ENCODE measurements at places on chromosomes 16 and 17.

- DNase-seq, result no peak
Measured at GRCh38 chr17:29048440-29049368, 5.8 kb downstream of the PIPOX start.

GRCh38 chr16:57775661-57776469, 26.4 kb downstream of the KIFC3 start:
- DNase-seq, result no peak

DNA sequence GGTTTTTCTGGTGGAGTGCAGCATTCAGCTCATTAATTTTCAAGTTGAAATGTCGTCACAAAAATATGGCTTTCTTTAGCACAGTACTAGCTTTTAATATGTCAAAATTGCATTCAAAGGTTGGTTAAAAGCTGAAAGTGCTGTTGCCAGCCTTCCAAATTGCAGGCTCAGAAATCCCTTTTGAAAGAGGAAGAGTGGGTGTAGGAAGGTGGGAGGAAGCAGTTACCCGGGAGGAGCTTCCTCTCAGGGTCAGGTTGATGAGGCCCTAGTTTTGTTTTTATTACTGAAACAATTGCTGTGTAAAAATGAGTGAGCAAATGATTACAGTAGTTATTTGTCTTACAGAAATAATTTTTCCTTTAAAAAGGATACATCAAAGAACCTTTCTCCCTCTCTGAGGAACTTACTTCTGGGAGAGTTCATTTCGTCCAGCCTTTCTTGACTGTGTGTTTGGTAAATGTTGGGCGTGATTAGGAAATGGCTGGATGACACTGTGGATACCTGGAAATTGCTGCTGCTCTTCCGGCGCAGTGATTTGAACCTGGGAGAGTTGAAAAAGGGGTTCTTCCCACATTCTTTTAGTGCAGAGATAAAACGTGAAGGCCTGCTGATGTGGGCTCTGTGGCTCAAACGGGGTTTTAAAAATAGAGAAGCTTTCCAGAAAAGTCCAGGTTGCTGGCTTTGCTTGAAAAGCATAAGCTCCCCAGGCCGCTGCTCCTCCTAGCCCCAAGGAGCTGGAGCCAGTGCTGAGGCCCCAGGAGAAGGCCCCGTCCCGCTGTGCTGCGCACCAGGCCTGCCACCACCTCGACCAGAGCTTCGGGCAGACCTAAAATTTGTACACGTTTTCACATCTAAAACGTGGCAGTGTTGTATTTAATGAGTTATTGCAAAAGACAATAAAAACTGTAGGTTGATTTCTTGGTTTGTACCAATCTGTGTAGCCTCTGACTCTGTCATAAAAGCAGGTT, 41.7 kb downstream of the SEC14L1 start:
- DNase-seq, result no peak

- DNase-seq, result no peak
Measured at GRCh38 chr17:41455236-41455635, 11.9 kb downstream of the KRT32 start.

GRCh38 chr16:23324727-23325126, 22.6 kb downstream of the SCNN1B start:
- peak; percentile 79 for DNase-seq

- DNase-seq, result no peak
Measured at GRCh38 chr16:87216841-87217275, 100.3 kb downstream of the C16orf95 start.

GRCh38 chr17:45893725-45894021, 681 bp upstream of the MAPT start:
- DNase-seq, result no peak

- DNase-seq, result no peak
Measured at GRCh38 chr16:75222271-75222783, 3.5 kb downstream of the CTRB1 start.

DNA sequence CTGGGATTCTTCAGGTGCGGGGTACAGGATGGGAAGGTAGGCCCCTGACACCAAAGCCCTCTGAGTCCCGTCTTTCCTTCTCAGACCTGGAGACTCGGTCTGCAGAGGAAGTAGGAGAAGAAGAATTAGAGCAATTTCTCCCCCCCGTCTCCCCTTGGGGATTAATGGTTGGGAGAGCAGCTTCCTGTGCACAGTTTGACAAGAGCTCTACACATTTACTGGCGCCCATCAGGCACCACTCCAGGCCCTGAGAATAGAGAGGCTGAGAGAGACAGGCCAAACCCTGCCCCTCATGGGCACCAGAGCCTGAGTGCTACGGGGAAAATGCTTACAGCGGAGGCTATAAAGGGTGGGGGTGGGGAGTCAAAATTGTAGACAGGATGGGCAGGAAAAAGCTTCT, 3.5 kb upstream of the C16orf74 start:
- no peak for DNase-seq

DNA sequence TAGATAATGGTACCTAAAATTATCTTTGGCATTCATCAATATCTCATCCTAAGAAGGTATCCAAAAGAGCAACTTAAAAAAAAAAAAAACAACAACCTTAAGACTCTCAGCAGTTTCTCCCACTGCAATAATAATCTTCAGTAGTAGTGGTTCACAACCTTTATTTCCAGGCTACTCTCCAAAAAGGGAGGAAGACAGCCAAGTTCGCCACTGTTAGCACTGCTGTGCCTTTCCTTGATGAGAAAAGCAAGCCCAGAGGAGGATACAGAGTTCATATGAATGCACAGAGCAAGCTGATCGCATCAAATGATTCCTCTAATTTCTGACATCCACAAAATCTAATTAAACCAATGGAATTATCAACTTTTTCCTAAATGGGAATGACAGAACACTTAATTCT, 199.4 kb downstream of the AATF start:
- DNase-seq, result peak; percentile 36

DNA sequence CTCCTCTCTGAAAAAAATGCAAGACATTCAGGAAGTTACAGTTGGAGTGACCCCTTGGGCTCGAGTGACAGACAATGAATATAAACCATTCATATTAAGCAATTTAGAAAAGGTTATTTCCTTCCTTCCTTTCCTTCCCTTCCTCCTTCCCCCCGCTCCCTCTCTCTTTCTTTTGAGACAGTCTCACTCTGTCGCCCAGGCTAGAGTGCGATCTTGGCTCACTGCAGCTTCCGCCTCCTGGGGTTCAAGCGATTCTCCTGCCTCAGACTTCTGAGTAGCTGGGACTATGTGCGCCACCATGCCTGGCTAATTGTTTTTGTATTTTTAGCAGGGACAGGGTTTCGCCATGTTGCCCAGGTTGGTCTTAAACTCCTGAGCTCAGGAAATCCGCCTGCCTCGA, 13.2 kb downstream of the PSMD12 start:
- no peak for DNase-seq

- DNase-seq, result no peak
Measured at GRCh38 chr16:69368866-69369265, 16.9 kb downstream of the TERF2 start.

DNA sequence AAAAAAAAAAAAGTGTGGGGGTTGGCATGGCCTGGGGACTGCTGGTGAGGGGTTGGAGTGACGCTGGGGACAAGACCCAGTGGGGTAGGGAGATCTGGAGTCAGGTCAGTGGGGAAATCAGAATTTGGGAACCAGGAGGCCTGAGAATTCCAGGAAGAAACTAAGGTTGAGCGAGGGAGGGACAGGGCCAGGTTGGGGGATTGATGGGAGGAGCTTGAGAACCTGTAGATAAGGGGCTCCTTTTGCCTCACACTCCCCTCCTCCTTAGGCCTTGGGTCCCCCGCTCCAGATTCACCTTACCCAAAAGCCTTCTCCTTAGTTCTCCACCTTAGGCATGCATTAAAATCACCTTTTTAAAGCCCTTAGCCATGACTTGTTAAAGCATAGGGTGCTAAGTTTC, 8.3 kb upstream of the PYDC1 start:
- DNase-seq, result no peak

GRCh38 chr16:10280262-10281170, 98.3 kb upstream of the GRIN2A start:
- DNase-seq, result no peak

DNA sequence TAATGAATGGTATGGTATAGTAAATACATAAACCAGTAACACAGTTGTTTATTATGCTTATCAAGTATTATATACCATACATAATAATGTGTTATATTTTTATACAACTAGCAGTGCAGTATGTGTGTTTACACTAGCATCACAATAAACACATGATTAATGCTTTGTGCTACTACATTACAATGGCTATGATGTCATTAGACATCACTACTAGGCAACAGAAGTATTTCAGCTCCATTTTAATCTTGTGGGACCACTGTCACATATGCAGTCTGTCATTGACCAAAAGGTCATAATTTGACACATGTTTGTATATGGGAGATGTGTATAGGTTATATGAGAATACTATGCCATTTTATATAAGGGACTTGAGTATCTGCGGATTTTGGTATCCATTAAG, 32.7 kb downstream of the TRIM37 start:
- DNase-seq, result no peak

GRCh38 chr16:22035153-22035552, 27.2 kb downstream of the MOSMO start:
- DNase-seq, result no peak

DNA sequence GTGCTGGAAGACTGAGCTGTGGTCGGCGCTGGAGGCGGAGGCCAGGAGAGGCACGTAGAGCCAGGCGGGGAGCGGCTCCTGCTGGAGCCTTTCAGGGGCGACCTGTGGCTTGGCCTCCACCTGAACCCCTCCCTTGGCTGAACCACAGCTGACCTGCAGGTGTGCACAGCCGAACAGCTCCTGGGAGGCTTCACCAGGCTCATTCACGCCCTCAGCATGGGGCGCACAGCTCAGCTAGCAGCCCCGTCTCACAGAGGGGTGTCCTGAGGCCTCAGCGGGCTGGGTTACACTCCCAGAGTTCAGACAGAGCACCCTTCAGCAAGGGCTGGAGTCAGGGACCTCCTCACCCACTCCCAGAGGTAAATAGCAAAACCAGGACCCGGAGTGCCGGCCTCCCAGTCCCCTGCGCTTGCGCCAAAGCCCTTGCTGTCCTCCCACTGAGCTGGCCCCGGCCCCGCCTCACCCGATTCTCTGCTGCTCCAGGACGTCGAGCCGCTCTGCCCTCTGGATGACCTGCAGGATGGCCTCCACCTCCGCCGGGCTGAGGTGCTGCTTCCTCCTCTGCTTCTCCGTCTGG, 31.7 kb downstream of the RPH3AL start:
- no peak for DNase-seq

GRCh38 chr17:37399265-37399803, 7.3 kb downstream of the ACACA start:
- no peak for DNase-seq

DNA sequence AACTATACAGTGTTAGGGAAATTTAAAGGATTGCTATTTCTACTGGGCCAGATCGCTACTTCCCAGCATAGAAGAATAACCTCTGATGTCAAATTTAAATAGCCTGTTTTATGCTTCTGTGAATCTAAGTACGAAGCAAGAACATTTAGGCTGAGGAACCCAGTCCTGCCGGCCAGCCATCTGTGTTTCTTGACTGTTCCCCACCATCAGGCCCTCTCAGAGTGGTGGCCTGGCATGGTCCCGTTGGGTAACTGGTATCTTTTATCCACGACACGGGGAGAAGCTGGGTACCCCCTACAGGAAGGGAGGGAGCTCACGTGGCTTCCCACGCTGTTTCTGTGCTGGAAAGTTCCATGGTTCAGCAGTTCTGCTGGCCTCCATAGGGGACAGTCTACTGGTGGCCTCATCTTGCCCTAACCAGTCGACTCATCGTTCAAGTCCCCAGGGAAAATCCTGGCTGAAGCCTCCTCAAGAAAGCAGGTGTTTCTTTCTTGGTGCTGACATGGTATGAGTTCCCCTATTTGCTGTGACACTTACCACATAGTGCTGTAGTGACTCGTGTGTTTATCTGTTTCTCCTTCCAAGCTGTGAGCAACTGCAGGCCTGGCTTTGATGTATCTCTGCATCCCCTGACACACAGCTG, 201.7 kb upstream of the NLRP1 start:
- DNase-seq, result no peak

DNA sequence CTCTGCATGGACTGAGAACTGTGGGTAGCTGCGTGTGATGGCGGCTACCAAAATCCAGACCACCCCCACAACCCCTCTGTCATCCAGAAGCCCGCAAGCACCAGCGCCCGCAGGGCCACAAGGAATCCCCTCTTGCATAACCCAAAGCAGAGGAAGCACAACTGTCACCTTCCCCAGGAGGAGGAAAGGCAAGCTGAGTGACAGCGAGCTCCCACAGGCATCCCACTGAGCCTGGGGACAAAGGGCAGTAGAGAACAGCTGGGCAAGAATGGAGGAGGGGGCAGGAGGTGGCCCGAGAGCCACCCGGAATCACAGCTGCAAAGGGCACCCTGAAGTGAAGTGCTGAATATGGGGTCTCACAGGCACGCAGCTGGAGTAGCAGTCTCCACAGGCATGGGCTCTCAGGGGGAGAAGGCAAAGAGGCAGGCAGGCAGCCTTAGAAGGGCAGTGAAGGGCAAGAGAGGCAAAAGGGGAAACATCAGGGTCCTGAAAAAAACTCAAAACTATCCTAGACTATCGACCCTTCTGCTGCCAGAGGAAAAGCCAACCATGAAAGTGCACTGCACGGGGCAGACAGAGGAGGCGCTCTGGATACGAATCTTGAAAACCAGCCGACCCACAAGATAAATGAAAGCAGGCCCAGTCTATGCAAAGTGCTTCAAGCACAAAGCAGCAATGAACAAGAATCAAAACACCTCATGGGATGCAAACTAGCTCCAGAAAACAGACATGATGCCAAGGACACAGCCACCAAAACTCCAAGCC, 17.1 kb downstream of the USP36 start:
- DNase-seq, result no peak

Measured in prostate gland (tissue), 2 donors.